Activated effector memory CD4-positive, alpha-beta T cell treated with anti-CD3 and anti-CD28 coated beads, Interleukin-2, amount 50 U/mL, for 16 hours (primary cell): ENCODE measurements at places on chromosomes 2 and 18.

DNA sequence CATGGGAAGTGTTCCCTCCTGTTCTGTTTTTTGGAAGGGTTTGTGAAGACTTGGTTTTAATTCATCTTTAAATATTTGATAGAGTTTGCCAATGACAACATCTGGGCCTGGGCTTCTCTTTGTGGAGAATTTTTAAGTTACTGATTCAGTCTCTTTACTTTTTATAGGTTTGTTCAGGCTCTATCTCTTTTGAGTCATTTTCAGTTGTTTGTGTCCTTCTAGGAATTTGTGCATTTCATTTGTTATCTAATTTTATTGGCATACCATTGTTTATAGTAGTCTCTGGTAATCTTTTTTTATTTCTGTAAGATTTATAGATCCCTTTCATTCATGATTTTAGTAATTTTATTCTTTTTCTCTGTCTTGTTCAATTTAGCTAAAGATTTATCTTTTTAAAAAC, 14.6 kb downstream of the SCLY start:
- no peak for DNase-seq

DNA sequence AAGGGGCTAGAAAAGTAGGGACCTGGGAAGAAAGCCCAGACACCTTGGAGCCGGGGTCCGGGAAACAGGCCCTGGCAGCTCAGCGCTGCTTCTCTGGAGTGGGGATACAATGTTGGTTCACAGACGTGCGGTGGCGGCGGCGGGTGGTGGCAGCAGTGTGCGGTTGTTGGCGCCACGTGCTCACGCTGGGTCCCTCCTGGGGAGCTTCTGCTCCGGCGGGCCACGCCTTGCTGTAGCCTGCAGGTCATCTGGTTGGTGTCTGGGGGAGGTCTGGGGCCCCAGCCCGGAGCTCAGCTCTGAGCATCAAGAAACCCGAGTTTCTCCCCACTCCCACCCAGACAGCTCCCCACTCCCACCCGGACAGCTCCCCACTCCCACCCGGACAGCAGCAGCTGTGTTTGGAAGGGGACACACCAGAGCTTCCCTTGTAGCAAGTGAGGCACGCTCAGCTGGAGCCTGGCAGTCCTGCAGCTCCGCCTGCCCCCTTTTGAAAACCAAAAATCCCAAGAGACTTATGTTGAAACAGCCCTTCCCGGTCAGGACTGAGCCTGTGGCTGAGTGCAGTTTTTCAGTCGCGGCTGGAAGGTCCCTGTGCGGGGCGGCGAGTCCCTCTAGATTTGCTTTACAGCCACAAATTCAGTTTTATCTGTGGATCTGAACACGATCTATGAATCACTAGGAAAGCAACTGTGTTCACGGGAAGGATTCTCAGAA, 46.9 kb downstream of the NFATC1 start:
- no peak for DNase-seq

DNA sequence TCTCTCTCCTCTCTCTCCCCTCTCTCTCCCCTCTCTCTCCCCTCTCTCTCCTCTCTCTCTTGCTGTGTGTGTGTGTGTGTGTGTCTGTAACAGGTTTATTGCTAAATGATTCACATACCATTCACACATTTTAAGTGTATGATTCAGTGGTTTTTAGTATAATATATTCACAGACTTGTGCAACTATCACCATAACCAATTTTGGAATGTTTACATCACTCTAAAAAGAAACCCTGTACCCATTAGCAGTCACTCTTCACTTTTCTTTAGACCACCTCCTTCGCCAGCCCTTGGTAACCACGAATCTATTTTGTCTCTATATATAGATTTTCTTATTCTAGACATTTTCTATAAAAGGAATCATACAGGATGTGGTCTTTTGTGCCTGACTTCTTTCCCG, 11.4 kb downstream of the THNSL2 start:
- DNase-seq, result no peak

DNA sequence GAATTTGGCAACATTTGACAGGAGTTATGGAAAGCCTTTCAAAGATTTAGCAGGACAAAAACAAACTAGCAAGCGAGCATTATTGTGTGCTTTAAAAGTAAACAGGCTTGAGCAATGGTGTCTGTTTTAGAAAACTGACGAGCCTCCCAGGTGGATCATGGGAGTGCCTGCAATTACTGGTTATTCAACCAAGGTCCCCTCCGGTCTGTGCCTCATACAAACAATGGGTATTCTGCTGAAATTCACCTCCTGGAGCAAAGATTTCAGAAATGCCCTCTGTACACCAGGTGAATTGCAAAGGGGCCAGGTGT, 22.4 kb downstream of the RTP5 start:
- DNase-seq, result no peak

- DNase-seq, result no peak
These were observed 105.4 kb upstream of the PIK3C3 start for GRCh38 chr18:41849632-41850031.

- DNase-seq, result no peak
These were observed 21.8 kb upstream of the RPIA start for GRCh38 chr2:88669482-88670214.

- DNase-seq, result no peak
These were observed 1.6 kb upstream of the ALKAL2 start for GRCh38 chr2:289362-290089.

GRCh38 chr2:239934571-239935171, 90.5 kb downstream of the NDUFA10 start:
- DNase-seq, result peak; percentile 83

DNA sequence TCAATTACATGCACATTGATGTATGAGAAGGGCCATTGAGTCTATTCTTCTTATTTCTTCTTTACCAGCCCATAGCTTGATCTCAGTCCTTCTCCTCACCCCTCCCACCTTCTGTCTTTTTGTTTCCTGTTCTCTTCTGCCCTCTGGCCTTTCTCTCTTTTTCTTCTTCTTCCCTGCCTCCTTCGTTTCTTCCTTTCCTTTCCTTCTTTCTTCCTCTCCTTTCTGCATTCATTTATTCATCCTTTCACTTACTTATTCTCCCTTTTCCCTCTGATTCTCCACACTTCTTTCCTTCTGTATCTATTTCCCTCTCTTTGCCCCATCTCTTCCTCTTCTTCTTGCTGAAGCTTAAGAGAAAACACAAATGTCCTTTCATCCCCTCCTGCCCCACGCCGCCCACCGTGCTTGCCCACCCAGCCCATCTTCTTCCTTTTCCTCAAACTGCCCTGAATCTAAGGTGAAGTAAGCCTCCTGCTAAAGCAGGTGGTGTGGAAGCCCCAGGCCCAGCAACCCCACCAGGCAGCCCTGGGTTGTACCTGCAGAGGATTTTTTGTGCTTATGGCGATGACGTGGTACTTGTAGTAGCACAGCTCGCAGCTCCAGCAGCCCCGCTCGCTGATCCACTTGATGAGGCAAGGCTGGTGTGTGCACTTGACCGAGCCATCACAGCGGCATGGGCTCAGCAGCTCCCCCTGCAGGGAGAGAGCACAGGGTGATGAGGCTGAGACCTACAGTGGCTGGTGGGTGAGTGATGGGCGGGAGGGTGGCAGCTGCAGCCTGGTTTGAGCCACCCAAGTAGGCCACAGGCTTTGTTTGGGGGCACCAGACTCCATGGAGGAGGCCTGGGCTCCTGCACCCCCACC, 89.0 kb downstream of the MARCHF4 start:
- DNase-seq, result no peak

GRCh38 chr2:8049851-8050571, 631.8 kb upstream of the ID2 start:
- peak; percentile 80 for DNase-seq

DNA sequence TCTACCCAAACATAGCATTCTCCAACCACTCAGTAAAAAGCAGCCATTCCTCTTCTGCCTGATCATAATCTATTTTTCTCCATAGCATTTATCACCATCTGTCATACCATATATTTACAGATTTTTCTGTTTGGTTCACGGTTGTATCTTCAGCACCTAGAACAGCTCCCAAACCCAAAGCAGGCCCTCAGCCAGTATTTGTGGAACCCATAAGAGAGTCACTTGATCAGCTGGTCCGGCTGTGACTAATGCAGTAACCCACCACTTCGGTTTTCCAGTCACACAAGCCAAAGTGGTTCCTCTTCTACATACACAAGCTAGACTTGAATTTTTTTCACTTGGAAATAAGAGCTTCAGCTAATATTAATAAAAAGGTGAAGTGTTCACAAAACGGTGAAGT, 511.6 kb upstream of the CELF4 start:
- no peak for DNase-seq

- no peak for DNase-seq
These were observed 68.8 kb downstream of the SH3RF3 start for GRCh38 chr2:109197491-109198418.

DNA sequence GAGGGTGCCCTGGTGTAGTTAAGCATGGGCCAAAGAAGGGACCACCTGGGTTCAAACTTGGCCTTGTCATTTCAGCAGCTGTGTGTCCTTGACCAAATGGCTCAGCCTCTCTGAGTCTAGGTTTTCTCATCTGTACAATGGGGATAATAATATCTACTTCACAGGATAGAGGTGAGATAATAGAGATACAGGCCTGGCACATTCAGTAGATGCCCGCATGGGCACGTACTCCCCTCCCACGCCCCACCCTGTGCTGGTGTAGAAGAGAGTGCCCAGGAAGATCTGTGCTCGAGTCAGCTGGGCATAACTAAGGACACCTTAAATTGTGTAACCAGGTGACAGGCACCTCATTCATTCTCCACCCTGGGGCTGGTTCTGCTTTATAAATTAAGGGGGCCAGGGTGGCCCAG, 8.4 kb upstream of the TMEM185B start:
- peak; percentile 78 for DNase-seq

- DNase-seq, result no peak
These were observed 83.8 kb upstream of the SERTAD2 start for GRCh38 chr2:64737547-64737946.

DNA sequence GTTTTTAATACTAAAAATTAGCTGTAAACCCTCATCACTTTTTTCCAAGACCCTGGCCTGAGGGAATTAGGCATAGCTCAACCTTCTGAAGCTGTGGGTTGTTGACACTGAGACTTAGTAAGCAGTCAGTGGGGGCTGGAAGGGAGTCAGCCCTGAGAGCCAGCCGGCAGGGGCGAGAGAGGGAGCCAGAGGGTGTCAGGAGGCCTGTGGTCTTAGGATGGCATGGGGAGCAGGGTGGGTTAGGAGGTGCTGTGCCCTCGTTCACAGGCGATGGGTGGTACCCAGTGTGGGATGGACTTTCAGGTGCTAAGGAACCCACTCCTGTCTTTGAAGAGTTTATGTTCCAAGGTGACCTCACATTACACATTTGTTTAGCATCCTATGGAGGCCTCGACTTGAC, 49.3 kb downstream of the IL1RL2 start:
- no peak for DNase-seq

- DNase-seq, result no peak
These were observed 138.6 kb upstream of the CDCA7 start for GRCh38 chr2:173216051-173216450.

DNA sequence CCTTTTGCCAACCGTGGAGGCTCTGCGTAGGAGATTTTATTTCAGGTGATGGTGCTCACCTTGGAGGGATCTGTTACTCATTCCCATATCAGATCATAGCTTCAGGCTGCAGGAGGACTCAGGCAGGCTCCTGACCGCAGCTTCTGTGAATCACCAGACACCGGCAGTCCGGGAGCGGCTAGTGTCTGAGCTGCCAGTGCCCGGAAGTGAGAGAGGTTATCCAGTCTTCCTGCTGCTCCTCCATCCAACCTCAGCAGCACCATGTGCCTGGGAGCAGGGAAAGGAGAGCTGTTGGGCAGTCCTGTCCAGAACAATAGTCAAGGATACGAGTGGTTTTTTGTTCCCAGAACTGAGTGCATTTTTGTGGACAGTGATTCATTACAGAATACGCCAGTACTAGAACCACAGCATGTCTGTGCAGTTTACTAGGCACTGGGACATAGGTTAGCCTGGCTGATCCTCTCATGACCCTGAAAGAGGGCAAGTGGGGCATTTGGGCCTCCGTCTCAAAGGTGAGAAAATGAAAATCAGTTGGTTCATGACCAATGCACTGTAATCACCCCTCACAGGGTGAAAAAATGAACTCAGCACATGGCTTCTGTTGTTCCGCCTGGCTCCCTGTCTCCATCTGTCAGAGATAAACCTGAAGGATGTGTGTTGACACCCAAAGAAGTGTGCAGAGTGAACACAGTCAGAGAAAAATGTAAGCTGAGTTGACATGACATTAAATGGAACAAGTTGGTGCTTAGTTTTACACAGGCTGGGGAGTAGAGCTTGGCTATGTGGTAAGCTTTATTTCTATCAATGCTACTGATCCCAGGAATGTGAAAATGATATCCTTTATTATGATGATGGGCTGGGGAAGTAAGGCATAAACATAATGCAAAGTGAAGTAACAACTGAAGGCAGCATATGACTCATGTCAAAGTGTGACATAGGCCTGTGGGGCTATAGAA, 12.2 kb downstream of the FHOD3 start:
- DNase-seq, result no peak

- no peak for DNase-seq
These were observed 364.9 kb upstream of the TMEFF2 start for GRCh38 chr2:192559587-192559986.

DNA sequence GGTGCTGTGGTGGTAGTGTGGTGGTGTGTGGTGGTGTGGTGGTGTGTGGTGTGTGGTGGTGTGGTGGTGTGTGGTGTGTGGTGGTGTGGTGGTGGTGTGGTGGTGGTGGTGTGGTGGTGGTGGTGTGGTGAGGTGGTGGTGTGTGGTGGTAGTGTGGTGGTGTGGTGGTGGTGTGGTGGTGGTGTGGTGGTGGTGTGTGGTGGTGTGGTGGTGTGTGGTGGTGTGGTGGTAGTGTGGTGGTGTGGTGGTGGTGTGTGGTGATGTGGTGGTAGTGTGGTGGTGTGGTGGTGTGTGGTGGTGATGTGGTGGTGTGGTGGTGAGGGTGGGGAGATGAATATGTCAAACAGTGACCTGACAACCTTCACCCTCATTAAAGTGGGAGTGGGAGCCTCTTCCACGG, 55.6 kb upstream of the DLGAP1 start:
- no peak for DNase-seq

- no peak for DNase-seq
These were observed 9.4 kb downstream of the BCL11A start for GRCh38 chr2:60544062-60544461.

DNA sequence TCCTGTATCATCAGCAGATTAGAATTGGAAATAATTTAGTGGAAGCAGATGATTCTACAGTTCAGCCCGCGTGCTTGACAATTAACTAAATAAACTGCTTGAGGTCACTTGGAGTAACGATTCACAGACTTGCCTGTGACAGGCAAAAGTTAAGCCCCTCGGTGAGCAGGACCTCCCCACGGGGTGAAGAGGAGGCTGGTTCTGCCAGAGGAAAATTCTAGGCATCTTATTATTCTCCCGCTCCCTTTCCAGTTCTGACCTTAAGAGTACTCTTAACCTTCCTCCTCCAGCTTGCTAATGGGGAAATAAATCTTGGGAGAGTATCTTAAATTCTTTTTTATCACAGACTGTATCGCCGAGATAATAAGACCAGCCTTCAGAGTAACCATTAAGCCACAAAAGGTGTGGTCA, 169.7 kb upstream of the SMAD2 start:
- DNase-seq, result no peak

- no peak for DNase-seq
These were observed 85.4 kb upstream of the ALPP start for GRCh38 chr2:232293191-232293590.
